Stimulated activated naive CD8-positive, alpha-beta T cell treated with anti-CD3 and anti-CD28 coated beads, Interleukin-15, Interleukin-2, amounts not matched to agents 100 U/mL and 50 U/mL, for 24 hours (primary cell): ENCODE measurements at places on chromosomes 6 and 20.

DNA sequence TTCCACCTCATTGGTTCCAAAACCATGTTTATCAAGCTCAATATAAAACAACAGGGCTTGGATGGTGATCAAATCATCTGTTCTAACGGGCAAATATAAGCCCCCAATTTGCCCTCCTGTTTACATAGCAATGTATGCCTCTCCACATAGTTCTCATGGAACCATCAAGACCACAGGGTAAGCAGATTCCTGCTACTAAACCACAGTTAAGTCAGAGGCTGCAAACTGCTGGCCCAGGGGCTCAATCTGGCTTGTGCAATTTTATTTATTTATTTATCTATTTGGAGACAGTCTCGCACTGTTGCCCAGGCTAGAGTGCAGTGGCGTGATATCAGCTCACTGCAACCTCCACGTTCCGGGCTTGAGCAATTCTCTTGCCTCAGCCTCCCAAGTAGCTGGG lies 18.9 kb upstream of the MTHFD1L start:
- DNase-seq, result no peak

DNA sequence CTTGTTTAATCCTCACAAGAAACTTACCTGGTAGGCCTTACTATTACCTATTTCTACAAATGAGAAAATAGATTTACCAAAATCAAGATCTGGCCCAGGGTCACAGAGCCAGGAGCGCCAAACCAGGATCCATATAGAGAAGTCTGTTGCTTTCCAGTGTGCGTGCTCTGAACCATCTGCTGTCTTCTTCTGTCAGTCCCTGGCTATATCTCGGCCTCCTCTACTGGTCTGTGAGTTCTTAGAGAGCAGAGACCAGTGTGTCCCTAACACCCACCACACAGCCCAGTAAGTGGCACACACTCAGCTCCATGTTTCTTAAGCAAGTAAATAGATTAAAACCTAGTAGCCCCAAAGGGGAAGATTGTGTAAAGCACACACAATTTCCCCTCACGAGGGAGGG lies 18.9 kb upstream of the ENPP5 start:
- DNase-seq, result no peak

DNA sequence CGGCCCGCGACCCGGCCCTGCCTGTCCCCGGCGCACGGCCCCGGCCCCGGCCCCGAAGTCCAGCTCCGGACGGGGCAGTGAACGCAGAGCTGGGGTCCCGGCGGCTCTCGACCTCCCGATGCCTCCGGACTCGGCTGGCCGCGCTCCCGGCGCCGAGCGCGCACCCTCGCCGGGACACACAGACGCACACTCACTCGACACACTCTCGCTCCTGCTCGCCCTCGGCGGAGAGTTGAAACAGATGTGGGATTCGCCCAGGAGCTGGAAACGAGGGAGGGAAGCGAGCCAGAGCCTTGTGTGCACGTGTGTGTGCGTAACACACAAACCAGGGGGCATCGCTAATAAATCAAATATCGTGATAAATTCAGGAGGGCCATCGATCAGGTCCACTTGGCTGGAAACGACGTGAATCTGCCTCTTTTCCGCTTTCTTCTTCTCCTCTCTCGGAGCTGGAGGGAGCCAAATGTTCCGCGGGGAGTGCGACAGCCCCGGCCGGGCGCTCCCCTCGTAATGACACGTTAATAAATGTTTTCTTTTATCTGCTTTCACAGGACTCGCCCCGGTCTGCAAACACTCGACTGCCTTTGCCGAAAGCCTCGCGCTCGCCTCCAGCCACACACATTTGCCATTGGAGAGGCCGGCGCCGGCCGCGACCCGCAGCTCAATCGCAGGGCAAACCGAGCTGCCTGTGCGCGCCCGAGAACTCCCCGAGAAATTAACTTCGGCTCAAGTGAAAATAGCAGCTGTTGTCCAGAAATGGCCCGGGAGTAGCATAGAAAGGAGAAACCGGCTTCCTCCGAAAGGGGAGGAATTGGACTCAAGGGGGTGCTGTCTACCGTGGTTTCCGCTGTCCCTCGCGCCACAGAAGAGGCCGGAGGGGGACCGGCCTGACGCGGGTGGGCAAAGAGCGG lies 828 bp upstream of the SULF2 start:
- DNase-seq, result peak; percentile 39

DNA sequence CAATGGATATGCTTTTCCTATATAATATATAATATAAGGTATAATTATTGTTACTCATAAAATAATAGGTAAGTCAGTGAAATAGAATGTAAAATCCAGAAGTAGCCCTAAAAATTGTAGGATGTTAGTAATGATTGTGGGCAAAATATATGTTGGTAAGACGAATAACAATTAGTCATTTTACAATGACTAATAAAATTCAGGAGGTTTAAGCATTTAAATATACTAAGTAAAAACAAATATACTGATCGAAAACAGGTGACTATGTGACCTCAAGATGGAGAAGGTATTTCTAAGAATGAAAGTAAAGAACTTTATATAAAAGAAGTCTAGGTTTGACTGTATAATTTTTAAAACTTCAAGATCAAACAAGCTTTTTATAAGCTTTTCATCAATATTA lies 28.9 kb downstream of the FUCA2 start:
- no peak for DNase-seq

DNA sequence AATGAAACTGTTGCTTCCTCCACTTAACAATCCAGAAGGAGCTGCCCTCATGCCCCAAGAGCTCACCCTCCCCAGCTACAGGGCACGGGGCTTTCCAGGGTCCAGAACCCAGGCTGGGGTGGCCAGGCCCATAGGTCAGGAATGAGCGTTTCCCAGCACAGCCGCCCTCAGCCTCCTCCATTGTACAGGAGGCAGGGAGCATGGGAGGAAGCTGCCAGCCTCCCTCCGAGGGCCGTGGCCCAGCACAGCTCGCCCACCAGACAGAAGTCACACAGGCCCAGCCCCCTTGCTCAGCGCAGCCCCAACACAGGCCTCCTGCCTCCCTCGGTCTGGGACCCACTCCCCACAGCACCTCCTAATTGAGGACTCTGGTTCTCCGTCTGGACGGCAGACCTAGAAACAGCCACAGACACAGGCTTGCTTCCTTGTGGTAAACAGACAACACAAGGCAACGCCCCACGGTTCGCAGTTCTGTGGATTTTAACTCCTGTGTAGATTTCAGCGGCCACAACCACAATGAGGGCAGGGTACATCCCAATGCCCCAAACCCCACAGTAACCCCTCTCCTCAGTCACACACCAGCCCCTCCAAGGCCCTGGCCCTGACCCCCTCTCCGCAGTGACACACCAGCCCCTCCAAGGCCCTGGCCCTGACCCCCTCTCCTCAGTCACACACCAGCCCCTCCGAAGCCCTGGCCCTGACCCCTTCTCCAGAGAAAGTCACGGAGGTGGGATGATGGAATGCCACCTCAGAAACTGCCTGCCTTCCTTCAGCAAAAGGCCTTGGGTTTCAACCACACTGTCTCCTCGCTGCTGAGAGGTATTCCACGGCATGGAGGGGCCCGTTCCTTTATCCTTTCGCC lies 173.5 kb downstream of the DLL1 start:
- DNase-seq, result no peak

- DNase-seq, result no peak
These were observed 4.9 kb downstream of the ARID1B start for GRCh38 chr6:156781861-156782631.

GRCh38 chr6:130946076-130946475 lies 117.0 kb downstream of the EPB41L2 start:
- no peak for DNase-seq

DNA sequence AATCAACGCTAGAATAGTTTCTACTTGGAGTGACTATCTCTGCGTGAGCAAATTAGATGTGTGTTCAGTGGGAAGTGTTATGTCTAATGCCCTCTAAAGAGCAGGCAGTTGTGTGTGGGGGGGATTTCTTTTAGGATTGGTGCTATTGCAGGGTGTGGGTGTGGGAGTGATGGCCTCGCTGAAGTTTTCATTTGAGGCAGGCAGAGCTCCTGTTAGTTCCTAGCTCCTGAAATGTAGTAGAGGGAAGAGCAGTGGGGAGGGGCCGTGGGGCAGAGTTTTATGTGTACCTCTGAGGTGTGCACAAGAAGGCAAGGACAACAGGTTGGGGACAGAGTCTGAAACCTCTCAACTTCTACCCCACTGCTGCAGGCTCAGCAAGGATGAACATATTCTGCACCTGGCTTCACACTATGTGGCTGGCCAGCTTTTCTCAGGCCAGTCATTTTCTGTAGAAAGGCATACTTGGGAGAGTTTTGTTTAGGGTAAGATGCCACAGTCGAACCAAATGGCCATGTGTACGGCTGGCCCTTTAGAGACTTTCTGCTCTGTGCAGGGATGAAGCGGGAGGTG lies 229.2 kb upstream of the SUPT3H start:
- DNase-seq, result no peak

DNA sequence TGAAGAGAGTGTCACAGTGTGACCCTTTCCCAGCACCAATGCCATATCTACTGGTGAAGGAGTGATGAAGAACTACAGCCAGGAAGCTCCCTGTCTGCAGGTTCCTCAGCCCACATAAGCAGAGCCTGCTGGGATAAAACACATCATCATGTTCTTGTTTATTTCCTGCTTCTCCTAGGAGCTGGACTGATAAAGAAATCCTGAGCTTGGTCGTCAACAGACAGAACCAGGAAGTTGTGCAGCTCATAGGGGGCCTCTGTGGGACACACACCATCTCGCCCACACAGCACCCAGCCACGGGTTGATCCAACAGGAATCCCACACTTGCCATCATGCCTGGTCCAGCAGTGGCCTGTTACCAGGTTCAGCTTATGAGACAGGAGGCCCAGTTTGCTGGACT lies 2.8 kb upstream of the CSTL1 start:
- no peak for DNase-seq

DNA sequence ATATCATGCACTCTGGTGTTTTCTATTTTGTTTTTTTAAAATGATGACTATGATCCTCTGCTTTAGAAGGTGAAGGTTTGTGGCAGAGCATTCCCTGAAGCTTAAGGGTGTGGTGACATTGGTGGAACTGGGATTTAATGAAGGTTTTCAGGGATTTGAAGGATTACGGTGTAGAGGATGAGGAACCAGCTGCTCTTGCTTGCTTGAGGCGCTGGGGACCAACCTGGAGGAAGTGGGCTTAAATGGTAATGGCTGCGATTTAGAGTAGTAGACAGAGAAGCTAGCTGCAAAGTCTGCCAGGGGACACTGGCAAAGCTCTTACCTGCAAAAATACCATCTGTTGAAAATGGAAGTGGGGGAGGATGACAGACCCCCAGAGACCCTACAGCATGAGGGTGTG lies 241.8 kb downstream of the CLIC5 start:
- DNase-seq, result no peak
